Kidney (tissue), 22 donors: ENCODE measurements at places on chromosomes 3 and 15. TPM values are rescaled to one million over a fixed set of nuclear protein-coding genes. Genes with fewer than 3 reads are reported as not detected.

DNA sequence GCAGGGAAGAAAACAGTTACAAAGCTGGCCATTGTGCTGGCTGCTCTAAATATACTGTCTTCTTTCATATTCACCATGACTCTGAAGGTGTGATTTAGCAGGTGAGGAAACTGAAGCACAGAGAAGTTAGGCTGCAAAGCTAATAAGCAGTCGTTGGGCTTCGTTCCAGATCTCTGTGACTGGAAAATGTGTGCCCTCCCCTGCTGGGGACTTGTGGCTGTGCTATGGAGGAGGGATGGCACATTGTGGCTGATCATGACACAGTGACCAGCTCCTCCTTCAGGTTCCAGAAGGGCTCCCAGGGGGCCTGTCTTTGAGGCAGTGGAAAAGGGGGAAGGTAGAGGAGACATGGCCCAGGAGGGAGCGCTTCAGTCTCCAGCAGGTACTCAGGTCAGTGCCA is 19.2 kb downstream of the PXK start:
- no peaks in the 10 kb centered on the region for H3K27me3 ChIP-seq
- H3K27ac ChIP-seq = peak overlapping the region; percentile 3
- peaks cover 10% of the 10 kb centered on the region for H3K4me1 ChIP-seq
- no peaks in the 10 kb centered on the region for H3K36me3 ChIP-seq

DNA sequence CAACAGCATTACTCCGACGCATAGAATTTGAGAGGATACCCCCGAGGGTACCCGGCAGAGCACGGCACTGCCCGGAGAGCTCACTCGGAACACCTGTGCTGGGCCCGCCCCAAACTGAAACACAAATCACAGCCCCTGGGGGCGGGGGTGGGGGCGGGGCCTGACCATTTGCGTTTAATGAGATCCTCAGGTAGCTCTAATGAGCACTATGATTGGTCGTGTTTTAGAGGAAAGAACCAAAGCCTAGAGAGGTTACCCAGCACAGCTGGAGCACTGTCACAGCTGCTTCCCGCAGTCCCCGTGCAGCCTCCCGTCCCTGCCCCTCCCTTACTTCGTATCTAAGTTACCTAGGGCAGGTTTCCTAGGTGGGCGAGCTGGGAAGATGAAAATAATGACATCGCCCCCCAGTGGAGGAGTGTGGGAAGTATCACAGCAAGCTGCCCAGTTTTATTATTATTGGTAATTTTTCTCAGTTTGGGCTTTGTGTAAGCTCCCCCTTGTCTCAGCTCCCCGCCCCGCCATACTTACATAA is 187.1 kb downstream of the PDE8A start:
- H3K4me1 ChIP-seq = no peaks in the 10 kb centered on the region
- H3K27me3 ChIP-seq = no peaks in the 10 kb centered on the region
- DNase-seq = peak; percentile 52

Gene ATP6V1A
- total RNA-seq = 172 TPM

Gene LYZL4
- total RNA-seq = not detected

Gene GNB4
- 31.0 TPM for total RNA-seq

DNA sequence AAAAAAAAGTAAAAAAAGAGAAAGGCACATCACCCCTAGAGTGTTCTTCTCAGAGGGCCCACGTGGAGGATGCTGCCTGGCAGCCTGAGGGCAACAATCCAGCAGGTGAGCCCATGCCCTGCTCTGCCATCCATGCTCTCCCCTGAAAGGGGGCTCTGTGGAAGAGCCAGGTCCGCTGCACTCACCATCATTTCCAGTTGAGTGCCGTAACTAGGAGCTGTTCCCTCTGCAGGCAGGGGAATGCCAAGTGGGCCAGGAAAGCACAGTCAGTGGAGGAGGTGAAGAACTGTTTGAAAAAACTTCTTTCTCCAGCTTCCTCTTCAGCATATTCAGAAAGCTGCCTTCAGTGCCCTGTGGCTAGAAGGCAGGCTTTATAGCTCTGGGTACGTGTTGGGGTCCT is 84.1 kb downstream of the ABHD5 start:
- no peak overlapping the region for H3K4me3 ChIP-seq
- H3K36me3 ChIP-seq = no peaks in the 10 kb centered on the region
- H3K27ac ChIP-seq = no peak overlapping the region
- H3K27me3 ChIP-seq = no peaks in the 10 kb centered on the region
- no peak for DNase-seq
- no peaks in the 10 kb centered on the region for H3K4me1 ChIP-seq

DNA sequence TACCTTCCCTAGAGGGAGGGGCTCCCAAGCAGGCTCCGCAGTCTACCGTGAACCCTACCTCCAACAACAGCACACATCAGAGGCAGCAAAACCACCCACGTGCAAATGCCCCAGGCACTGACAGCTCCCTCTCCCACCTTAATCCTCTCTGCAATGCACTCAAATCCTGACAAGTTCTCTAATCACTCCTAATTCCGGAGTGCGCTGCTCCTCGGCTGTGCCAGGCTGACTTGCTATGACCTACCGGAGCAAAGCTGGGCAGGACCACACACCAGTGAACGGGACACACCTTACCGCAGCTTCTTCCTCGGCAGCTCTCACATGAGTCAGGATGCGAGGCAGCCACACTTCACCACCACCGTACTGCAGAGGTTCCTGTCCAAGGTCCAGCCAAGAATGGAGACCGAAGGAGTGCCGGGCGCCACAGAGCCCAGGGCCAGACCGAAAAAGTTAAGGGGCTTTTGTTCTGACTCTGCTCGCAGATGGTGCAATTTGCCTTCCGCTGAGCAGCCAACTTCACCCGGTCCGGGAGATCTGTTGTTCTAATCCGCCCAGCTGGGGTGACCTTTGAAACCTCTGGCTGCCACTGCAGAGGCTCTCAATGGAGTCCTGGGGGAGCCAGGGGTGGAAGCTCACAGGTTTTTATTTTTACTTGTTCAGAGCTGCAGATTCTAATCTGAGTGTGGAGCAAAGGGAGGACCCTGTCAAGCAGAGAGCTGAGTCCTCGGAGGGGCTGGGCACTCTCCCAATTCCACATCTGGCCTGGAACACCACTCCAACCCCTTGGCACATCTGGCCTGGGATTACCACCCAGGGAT is 84.4 kb downstream of the MYLK start:
- DNase-seq = peak; percentile 51
- H3K27ac ChIP-seq = no peak overlapping the region
- peaks cover 3% of the 10 kb centered on the region for H3K4me1 ChIP-seq
- H3K4me3 ChIP-seq = no peak overlapping the region
- no peaks in the 10 kb centered on the region for H3K27me3 ChIP-seq
- H3K36me3 ChIP-seq = no peaks in the 10 kb centered on the region

GRCh38 chr15:69224383-69224782 is 63.9 kb downstream of the GLCE start:
- H3K36me3 ChIP-seq = peaks cover 2% of the 10 kb centered on the region
- H3K27me3 ChIP-seq = no peaks in the 10 kb centered on the region
- H3K4me3 ChIP-seq = no peak overlapping the region
